Stimulated activated naive CD8-positive, alpha-beta T cell treated with anti-CD3 and anti-CD28 coated beads, Interleukin-15, Interleukin-2, amounts not matched to agents 100 U/mL and 50 U/mL, for 24 hours (primary cell): ENCODE measurements at places on chromosomes 6 and 20.

- no peak for DNase-seq
Observed at GRCh38 chr20:31979713-31980426, 11.9 kb downstream of the XKR7 start.

DNA sequence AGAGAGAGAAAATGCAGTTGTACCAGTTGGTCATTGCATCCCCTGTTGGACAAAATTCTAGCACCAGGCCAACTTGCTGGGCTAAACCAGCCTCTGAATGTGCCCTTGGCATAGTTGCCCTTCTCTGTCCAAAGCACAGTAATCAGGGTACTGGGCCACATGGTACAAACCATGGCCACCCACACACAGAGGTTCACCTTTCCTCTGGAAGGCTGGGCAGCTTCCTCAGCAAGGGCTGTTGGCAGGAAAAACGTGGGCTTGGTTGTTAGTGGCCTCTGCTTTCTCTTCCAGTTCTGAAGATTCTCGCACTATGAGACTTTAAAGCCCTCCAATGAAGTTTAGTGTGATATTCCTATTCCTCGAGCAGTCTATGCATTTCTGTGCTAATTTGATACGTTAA is 706 bp downstream of the DDO start:
- no peak for DNase-seq

DNA sequence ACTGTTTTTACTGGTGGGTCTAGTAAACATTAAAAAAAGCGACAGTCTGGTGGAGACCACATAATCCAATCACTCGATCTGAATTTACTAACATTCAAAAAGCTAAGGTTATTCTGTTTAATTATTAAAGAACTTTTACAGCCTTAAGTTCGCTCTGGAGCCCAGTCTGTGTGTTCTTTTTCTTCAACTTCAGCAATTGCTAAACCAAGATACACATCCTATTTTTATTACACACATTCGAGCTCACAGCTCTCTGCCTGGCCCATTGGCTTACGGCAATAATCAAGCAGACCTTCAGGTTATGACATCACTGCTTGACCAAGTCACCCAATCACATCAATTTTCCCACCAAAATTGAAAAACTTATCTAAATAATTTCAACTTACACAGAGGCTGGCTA is 57.4 kb upstream of the PRSS16 start:
- DNase-seq: no peak

DNA sequence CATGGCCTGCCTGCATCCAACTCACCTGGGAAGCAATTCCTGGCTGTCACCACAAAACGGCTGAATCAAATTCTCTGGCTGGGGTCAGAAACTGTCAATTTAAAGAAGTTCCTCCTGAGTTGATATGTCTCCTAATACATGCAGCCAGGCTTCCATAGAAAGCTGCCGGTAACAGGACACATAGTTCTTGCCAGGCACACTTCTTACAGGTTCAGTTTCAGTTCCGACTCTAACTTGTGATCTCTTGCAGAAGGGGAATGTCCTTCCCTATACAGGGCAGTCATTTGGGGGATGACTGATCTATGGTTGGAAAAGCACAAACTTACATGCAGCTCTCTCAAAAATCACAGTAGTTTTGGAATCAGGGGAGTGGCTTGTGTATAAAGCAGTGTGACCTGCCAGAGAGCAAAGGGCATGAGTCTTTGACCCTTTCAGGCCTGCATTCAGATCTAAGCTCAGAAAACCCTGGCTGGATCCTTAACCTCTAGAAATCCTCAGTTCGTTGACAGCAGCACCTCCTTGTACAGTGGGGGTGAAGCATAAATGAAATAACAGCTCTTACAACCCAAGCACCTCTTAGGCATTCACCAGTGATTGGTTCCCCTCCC is 195.6 kb downstream of the SCP2D1 start:
- no peak for DNase-seq

DNA sequence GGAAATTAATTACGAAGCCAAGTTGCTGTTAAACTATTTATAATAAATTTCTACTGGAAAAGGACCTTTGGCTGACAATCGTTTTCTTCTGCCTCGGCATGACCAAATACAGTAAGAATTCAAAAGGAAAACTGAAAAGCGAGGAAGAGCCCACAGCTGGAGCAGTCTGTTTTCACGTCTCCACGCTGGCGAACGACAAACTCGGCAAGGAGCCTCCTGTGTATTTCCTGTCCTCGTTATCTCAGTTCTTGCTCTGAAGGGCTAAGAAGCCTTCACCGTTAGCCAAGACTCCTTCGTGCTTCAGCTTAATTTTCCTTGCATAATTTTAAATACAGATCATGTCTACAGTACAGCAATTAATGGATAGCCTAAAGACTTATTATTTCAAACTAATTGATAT is 214.3 kb upstream of the PLCB4 start:
- no peak for DNase-seq

DNA sequence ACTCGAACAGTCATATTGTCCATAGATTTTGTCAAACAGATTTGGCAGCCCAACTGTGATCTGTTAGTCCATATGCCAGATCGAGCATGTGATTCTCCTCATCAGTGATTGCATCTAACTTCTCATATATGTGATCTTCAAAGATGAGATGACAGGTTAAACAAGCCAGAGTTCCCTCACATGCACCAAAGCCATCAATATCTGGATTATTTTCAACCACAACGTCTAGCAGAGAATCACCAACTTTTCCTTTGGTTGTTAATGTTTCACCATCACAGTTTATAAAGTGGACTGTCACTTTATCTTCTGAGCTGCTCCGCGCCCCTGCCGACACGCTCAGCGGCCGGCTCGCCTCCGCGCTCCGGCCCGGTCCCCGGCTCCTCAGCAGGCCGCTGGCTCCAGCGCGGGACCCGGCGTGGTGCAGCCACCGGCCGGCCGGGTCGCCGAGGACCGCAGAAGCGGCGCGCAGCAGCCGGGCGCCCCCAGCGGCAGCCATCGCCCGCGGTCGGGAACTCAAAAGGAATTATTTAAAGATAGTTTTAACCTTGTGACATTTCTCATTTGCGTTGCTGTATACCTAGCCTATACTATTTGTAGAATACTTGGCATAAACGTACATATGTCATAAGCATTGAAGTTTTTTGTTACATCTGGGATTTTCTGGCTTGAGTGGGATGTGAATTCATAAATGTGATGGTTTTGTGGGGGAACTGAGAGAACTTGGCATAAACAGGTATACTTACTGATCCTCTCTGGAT is 40.1 kb upstream of the DYNLRB1 start:
- DNase-seq: peak; percentile 48

DNA sequence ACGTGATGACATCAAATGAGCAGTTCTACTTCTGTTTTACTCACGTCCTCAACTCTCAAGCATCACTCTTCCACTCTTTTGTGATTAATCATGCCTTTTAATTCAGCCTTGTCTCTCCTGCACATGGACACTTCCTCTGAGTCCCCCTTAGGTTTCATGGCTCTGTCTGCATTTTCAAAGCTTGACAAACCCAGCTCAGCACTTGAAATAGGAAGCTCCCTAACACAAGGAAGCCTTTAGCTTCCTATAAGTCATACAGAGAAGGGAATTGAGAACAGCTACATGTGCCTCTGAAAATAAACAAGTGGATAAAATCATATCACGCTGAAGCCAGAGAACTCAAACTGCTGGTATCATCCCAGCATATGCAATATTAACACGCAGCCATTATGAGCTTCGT is 21.2 kb downstream of the KIF16B start:
- DNase-seq: no peak

- DNase-seq: no peak
Observed at GRCh38 chr6:146389740-146390139, 153.9 kb upstream of the RAB32 start.

DNA sequence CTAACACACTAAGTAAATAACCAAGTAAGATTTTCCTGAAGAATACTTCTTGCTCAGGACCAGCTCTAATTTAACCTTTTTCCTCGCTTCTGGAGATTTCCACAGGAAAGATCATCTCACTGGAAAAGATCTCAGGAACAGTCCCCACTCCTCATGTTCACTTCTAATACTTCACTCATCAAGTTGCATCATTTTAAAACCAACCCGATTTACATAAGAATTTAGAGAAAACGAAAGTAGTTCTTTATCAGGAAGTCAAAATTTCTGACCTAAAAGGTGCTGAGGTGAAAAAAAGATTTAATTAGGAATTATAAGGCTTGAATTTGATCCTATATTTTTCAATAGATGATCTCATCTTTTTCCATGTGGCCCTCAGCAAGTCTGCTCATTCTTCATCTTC is 46.6 kb upstream of the PKHD1 start:
- no peak for DNase-seq

DNA sequence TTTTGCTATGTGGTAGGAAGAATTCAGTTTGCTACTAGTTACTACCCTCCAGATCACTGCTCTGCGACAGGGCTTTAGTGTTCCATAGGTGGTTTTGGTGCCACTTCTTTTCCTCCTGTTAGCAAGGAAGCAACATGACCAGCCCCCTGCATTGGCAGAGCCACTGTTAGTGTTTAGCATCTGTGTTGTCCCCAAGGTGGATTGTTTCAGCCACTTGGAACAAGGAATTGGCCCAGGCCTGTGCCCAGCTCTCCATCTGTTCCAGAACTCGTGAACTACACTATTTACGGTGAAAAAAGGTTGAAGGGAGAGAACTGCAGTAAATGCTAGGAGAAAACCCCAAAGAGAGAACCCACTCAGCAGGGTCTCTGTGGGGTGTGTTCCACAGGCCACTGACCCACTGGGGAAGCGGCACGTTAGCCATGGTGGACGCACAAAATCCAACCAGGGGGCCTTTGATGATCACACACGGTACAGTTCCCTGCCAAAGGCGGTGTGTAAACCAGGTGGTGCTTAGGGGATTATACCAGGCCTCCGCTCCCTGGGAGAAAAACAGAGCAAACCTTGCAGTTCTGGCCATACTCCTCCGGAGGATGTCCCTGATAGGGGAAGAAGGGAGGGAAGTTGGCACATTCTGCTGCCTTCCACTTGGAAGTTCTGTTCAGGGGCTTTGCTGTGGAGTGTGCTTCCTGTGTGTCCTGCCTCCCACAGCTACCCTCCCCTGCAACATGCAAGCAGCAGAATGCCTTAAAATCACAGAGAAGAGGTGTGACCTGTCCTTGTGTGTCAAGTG is 72.3 kb downstream of the LYRM2 start:
- no peak for DNase-seq

DNA sequence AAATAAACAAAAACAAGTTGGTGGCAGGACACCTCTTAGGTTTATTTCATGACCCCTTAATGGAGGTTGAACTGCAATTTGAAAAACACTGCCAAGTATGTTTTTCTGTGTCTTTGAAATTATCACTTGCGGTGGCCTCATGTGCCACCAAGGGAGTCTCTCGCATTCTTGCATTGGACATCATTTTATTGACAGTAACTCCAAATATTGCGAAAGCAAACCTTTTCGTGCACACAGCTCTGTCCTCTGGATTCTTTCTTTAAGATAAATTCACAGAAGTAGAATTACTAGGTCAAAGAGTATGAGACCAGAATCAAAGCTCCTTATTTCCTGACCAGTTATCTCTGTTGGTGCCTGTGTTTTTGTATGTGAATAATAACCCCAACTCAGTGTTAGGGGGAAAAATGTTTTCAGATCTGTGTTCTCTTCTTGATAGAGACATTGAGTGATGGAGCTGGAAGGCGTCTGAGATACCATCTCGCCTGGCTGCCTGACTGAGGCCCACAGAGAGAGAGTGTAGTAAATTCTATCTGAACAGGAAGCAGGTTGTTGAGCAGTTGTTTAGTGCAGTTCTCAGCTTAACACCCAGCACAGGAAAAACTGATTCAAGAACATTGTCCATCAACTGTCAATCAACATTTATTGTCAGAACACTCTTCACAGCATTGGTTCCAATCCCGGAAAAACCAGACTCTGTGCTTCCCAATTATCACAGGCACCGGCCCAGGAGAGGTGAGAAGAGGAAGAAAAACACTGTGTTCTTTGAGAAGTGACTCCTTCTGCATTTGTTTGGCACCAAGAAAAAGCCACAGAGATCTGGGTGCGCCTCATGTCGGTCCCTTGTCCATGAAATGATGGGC is 2.2 kb upstream of the CCDC167 start:
- DNase-seq: no peak

GRCh38 chr6:99993146-99993532 is 884 bp downstream of the MCHR2 start:
- DNase-seq: no peak

- no peak for DNase-seq
Observed at GRCh38 chr20:7650086-7650879, 290.0 kb downstream of the HAO1 start.

- DNase-seq: no peak
Observed at GRCh38 chr6:81145506-81145905, 607.0 kb downstream of the TENT5A start.

DNA sequence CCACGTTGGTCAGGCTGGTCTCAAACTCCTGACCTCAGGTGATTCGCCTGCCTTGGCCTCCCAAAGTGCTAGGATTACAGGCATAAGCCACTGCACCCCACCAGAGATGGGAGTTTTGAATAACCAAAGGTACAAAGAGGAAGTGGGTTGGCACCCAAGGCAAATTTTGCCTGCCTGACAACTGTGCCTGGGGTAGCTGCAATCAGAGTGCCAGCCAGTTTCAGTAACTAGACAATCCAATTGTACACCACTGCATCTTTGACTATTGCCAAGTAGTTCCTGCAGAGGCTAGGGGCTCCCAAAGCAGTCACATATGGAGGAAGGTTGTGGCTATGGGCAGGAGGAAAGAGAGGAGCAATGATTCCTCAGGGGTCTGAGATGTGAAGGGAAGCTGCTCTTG is 16.6 kb downstream of the ZC3H12D start:
- no peak for DNase-seq

- no peak for DNase-seq
Observed at GRCh38 chr20:58511364-58511763, 3.8 kb downstream of the APCDD1L start.

- no peak for DNase-seq
Observed at GRCh38 chr6:109374326-109374892, 7.9 kb downstream of the CD164 start.

GRCh38 chr6:88663801-88664200 is 299.6 kb downstream of the RNGTT start:
- no peak for DNase-seq

GRCh38 chr20:44093249-44093582 is 93.8 kb downstream of the JPH2 start:
- DNase-seq: no peak

DNA sequence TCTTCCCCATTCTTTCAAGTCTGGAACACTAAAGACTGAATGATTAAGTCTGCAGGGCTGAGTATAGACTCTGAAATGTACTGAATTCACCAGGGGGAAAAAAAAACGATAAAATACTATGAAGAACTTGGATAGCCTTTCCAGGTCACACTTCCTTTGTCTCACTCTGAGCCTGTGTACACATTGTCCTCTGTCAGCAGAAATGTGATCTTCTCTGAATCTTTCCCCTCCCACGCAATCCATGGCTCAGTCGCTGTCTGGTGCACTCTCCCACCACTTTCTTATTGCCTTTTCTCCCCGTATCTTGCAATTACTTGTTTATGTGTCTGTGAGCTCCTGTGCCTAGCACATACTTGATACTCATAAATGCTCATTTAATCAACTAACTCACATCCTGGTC is 212.6 kb upstream of the RSPO3 start:
- no peak for DNase-seq
